ENCODE measurements at places on chromosomes 6 and 20. TPM values are rescaled to one million over a fixed set of nuclear protein-coding genes. Genes with fewer than 3 reads are reported as not detected.
A peak's percentile ranks its signal among the peaks of the same experiment; 100 is the strongest.

GRCh38 chr6:167129562-167129961, 6.7 kb downstream of the CCR6 start:
- no peak for DNase-seq

DNA sequence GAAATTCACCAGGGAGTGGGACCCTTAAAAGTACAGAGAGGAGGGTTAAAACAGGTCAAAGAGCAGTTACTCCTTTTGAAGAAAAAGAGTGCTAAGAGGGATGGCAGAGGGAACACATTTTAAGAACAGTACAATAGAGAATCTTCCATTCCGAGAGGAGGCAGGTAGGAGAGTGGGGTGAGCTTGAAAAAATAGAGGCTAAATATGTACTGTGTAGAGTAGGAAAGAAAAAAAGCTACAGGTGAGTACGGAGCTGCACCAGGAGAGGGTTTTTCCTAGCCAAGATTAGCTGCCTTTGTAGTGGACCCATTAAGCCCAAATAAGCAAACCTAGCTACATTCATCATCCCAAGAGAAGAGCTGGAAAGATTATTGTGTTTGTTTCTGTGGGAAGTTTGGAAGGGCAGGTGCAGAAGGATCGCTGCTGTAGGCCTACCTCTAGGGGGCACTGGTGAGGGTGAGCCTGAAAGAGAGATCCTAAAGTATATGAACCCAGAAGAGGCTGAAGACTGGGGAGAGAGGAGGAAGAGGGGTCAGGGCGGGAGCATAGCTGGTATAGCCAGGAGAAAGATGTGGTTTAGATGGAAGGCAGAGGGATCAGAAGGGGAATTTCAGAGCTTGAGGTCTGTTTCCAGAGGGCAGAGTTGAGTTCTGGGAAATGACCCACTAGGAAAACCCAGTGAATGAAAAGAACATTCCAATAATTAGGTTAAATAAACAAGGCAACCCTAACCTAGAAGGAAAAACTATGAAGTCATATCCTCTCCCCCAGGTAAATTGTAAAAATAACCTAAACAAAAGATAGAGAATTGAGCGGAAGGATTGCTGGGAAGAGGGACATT, 50.2 kb upstream of the HINT3 start:
- peak; percentile 8 for DNase-seq

The CGAS gene
- total RNA-seq, result 6.1 TPM

DNA sequence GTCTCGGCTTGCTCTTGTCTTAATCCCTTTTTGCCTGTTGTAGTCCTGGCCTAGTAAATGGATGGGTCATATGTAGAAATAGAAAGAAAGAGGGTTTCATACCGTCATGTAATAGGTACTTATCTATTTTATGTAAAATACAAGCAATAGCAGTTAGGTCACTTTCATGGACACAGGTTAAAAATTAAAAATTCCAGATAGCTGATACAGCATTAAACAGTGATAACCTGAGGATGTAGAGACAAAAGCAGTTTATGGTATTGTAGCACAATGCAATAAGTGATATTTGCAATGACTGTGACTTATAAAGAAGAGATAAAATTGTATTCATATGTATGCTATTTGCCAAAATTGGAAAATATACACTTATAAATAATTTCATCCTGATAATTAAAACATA, 96.9 kb downstream of the CCDC170 start:
- no peak for DNase-seq

- no peak for DNase-seq
Observed at GRCh38 chr6:43736211-43736786, 33.7 kb upstream of the VEGFA start.
